NCI-H345 (cell line): ENCODE measurements at places on chromosomes 7 and 10.
A peak's percentile ranks its signal among the peaks of the same experiment; 100 is the strongest.

DNA sequence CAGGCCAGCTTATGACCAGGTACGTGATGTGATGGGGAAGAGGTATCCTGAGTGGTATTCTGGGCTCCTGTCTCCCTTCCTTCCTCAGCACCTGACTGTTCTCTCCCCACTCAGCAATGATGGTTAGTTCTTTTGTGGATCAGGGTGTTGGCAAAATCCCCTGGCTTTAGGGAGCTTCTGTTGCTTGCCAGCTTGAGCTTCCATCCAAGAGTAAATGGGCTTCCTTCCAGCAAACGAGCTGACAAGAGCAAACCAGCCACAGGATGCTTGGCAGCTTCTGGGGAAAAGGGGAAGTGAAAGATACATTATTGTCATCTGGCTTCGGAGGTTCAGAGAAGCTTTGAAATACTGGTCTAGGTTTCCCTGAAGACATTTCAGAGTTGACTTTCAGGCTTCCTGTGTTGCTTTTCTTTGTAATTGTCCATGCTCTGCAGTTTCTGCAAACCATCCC, 5.2 kb downstream of the DUSP5 start:
- DNase-seq, result no peak

DNA sequence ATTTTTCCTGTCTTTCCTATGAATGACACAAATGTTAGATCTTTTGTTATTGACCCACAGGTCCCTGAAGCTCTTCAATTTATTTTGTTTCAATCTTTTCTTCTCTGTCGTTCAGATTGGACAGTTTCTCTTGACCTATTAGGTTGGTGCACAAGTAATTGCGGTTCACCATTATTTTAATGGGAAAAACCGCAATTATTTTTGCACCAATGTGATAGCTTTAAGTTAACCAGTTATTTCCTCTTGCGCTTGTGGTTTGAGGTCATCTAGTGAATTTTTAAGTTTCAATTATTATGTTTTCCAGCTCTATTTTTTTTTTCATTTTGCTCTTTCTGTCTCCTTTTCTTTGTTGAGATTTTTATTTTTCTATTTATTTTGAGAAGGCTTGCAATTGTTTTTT, 399.2 kb downstream of the INHBA start:
- no peak for DNase-seq

- no peak for DNase-seq
Observed at GRCh38 chr7:38561166-38561565, 70.0 kb downstream of the AMPH start.

DNA sequence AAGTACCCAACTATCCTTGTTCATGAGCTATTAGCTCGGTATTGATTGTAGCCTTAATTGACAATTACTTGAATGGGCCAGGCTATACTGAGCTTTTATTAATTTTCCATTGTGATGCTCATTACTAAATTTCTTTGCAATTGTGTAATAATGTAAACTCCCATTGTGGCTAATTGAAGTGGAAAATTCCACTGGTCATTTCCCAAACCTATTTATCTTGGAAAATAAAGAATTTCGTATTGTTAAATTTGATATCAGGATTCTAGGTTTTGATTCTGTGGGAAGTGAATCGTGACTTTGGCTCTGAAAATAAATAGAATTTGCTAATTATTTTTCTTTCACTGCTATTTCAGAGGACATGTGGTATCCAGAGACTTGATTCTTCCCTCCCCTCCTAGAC, 111.0 kb downstream of the RTKN2 start:
- no peak for DNase-seq

DNA sequence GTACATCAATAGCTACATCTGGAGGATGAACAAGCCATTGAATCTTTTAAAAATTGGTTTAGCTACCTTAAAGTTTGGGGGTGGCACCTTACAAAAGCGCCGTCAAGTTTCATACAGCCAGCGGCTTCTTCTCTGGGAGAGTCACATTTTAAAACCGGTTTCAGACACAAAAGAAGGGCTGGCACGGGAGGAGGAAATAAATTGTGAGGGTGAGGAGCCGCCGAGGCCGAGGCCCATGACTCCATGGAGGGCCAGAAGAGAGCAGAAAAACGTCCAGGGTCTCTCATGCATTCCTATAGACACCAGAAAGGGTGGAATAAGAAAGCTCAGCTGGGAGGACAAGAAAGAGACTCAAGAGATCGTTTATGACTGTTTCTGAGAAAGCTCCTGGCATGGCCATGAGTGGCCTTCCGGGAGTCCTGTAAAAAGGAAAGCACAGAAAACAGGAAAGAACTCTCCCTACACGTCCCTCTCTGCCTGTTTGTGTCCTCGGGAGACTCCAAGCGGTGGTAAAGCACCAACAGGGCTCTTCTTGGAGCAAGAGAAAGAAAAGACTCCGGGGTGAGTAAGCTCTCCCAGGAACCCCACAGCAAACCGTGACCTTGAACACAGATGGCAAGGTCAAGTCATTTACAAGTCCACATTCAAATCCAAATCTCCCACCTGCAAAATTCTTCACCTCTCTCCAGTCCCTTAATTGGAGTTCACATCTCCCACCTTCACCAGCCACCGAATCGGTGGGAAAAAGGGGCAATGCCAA, 1.8 kb downstream of the FRAT2 start:
- DNase-seq, result no peak

DNA sequence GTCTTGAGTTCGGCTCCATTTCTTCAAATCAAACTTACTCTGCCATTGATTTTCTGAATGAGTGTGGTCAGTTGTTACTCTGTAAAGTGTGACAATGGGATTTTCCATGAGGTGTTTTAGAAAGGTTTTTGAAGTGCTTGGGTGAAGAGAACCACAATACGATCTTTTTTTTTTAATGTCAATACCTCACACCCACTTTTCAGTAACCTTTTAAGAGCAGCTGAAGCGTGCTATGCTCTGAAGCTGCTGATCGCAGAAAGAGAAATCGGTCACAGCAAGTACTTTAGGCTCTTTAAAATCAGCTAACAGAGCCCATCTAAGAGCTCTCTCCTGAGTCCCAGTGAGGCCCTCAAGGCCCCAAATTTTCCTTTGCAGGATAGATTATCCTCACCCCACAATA, 34.4 kb upstream of the YAE1 start:
- DNase-seq, result peak; percentile 82

DNA sequence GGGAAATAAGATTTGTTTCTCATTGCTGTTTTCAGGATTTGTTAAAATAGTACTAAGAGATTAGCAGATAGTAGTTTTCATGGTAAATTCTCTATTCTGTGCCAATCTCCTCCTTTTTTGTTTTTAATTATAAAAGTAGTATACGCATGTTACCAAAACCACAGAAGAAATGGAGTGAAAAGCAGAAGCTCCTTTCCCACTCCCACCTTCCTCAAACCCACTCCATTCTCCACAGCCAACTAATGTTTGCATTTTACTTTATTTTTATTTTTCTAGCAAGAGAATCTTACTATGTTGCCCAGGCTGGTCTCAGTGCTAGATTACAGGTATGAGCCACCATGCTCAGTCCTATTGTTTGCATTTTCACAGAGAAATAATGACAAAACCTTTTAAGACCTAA, 4.5 kb upstream of the LRMDA start:
- no peak for DNase-seq

DNA sequence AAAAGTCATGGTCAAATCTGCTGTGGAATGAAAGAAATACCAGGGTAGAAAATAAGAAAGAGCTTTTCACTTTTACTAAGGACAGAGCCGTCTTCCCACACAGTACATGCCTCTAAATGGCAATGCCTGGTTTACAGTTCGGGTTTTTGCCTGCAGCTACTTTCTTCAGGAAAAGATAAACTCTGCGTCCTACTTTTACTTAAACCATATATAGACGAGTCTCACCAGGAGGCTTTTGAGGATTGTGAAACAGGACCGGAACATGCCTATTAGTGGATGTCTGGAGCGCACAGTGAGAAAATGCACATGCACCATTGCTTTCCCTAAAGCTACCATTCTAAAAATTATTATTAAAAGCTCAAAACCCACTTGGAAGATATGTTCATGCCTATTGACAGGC, 70.5 kb downstream of the KLF6 start:
- DNase-seq, result no peak

DNA sequence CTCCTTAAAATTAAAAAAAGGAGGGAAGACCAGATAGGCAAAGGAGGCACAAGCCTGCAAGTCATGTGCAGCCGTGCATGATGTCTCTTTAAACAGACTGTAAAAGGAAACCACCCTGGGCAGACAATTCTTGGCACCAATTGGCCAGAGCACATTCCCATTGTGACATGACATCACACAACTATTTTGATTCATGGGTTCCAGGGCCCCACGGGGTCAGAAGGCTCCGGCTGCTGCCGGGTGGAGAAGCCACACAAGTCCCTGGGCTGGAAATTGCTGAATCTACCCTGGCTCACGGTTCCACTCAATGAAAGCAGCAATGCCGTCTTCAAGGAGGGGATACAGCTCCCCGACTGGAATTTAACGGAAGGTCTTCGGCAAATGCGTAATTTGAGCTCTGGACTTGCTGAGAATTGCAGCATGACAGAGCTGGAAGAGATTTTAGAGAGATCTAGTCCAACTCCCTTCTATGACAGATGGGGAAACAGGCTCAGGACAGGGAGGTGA, 140.5 kb downstream of the PRKAG2 start:
- peak; percentile 78 for DNase-seq
